Stimulated activated CD4-positive, alpha-beta T cell treated with anti-CD3 and anti-CD28 coated beads, Interleukin-4, amount 100 ng/mL, for 24 hours (primary cell): ENCODE measurements at places on chromosomes 16 and 17.

DNA sequence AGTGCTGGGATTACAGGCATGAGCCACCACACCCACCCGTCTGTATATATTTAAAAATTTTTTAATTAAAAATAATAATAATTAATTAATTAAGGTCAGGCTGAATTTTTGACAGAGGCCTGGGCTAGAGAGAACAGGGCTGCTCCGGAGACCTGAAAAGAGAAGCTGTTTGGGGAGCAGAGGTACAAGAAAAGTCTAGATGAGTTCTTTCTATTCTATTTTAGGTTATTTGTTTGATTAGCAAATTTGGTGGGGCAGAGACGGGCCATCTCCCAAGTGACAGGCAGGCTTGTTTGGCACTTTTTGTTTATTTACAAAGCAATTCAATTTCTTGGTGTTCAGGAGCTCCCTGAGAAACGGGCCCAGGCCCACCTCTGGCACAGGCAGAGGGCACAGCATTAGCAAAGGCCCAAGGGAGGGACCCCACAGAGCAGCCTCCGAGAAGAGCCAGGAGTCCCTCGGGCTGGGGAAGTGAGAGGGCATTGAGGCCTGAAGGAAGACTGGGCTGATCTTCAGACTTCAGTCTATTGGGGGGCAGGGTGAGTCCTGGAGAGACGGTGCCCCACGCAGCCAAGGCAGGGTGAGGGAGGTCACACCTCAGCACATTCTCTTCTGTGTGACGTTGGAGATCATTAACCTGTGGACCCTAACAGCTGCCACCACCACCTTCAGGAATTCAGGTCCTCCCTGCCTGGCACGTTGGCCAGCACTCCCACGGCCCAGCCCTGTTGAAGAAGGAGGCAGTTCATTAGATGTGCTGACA, 10.8 kb upstream of the RIPOR1 start:
- DNase-seq = no peak

- DNase-seq = no peak
Observed at GRCh38 chr17:36131421-36131820, 27.8 kb downstream of the CCL4 start.

DNA sequence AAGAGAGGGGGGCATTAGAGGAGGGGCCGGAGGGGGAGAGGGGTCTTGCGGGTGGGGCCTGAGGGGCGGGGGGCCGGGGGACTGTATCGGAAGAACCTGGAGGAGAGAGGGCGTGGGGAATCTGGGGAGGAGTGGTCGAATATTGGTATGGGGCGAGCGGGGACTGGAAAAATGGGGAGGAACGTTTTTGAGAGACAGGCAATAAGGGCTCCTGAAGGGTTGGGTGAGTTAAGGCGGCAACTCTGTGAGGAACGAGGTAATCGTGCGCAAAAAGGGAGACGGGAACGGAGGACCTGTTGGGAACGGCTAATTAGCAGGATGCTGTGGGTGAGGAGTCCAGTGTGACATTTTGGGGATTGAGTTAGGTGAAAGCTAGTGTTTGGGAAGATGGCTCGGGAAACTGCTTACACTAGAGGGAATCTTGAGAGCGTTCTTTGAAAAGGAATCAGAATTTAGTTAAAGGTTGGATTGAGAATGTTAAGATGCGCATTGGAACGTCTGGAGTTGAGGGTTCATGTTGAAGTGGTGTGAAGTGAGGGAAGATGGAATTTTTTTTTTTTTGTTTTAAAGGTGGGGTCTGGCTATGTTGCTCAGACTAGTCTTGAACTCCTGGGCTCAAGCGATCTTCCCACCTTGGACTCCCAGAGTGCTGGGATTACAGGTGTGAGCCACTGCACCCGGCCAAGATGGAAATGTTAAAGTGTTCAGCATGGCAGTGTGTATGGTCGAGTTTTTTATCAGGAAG, 662 bp downstream of the WIPF2 start:
- DNase-seq = peak; percentile 29

DNA sequence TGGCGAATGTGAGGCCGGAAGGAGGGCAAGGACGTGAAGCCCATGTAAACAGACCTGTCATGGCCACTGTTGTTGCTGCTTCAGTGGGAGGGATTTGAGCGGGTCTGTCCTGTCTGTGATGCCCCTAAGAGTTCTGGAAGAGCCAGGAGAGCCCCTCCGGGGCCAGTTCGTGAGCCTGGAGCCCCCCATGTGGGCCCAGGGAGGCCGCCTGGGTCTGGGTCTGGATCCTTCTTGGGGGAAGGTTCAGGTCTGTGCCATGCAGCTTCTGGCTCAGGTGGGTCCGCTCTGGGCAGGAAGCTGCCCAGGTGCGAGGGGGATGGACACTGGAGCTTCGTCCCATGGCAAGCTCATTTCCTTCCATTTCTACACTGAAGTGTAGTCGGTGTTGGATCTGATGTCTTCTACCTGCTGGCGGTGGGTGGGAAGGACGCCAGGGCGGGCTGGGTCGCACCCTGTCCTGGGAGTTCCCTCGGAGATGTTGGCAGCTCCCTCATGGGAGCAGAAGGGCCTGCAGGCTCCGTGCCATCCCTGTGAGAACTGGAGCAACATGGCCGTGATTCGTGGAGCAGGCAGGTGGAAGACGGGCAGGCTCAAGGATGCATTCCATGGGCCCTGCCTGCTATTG, 11.2 kb upstream of the WFIKKN1 start:
- no peak for DNase-seq

GRCh38 chr16:52077607-52078006, 469.3 kb downstream of the TOX3 start:
- DNase-seq = no peak

GRCh38 chr17:77592106-77592865, 366.2 kb upstream of the TNRC6C start:
- DNase-seq = no peak
